Cardiac septum (tissue), 1 donor: ENCODE measurements at places on chromosomes 2 and 18.

GRCh38 chr2:175161-175786 lies 88.6 kb downstream of the SH3YL1 start:
- no peak for DNase-seq

DNA sequence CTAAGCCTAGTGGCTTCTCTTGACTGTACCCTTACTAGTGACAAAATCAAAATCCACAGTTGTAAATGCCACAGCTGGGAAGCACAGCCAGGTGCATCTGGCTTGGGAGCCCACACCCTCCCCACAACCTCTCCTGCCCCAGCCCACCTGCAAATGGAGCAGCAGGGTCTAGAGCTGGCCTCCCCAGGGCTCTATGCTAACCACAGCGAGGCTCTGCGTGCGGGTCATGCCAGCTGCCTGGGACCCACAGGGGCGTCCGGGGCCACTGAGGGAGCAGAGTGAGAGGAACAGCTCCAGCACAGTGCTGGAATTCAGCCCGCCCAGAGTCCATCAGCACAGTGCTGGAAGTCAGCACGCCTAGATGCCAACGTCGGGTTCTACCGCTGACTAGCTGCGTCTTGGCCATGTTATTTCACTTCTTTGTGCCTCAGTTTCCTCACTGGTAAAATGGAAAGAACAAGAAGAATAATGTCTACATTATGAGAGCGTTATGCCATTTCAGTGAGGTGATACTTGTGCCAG lies 109.1 kb upstream of the ID2 start:
- no peak for DNase-seq

GRCh38 chr2:38533757-38534545 lies 68.8 kb downstream of the HNRNPLL start:
- no peak for DNase-seq

GRCh38 chr18:24538414-24539264 lies 78.2 kb downstream of the HRH4 start:
- no peak for DNase-seq

DNA sequence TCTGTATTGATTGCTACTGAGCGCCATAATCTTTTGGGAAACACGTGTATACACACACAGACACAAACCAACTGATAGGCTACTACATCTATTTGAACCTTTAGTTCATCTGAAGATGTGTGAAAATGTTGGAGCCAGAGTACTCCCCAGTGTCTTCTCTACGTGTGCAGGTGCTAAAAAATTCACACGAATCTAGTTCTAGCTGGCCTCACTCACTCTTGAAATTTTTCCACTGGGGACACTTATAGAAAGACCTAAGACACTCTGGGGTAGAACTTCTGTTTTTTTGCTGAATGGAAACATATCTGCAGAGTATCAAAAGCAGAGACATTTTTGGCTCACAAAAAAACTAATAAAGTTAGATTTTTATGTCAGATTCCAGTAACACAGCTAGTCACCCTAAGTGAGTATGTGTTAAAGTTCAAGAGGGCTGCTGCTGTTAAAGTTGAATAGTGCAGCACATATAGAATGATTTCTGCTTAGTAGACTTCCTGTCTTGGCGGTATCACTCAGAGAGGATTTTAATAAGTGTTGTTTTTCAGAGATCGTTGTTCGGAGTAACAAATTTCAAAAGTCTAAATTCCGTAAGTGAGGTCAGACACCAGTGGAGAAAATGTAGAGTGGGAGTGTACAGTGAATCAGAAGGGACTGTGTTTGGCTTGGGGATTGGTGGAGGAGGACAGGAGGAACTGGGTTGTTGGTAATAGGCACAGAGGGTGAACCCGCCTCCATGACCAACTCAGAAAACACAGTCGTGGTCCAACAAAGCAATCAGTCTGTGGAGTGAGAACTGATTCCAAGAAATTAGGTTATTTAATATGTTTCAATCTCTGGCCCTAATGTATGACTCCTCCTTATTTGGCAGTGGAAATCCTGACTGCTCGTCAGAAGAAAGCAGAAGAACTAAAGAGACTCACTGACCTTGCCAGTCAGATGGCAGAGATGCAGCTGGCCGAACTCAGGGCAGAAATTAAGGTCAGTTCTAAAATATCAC lies 43.1 kb downstream of the KCTD18 start:
- DNase-seq, result no peak

DNA sequence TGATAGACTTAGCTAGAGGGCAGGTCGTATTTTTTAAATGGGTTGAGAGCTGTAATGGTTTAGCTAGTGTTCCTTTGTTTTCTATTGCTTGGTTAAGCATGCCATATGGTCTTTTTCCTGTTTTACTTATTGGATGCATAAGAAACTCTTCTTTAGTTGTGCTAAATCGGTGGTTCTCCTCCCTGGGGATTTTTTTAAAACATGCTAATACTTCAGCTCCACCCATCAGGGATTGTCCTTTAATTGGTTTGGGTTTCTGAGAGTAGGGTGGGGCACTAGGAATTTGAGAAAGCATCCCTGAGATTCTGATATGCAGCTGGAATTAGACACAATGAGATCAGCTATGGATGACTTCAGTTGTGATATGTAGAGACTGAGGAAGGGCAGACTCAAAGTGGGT lies 497.2 kb downstream of the THSD7B start:
- DNase-seq, result no peak

GRCh38 chr18:45218436-45218835 lies 396.8 kb upstream of the SLC14A2 start:
- no peak for DNase-seq
